Inflammatory macrophage treated with lipopolysaccharide for 4 hours (primary cell): ENCODE measurements at places on chromosomes 4 and X.

GRCh38 chr4:67635331-67635730, 65.6 kb downstream of the UBA6 start:
- no peak for DNase-seq

GRCh38 chr4:169571435-169571834, 40.9 kb downstream of the NEK1 start:
- DNase-seq = no peak

DNA sequence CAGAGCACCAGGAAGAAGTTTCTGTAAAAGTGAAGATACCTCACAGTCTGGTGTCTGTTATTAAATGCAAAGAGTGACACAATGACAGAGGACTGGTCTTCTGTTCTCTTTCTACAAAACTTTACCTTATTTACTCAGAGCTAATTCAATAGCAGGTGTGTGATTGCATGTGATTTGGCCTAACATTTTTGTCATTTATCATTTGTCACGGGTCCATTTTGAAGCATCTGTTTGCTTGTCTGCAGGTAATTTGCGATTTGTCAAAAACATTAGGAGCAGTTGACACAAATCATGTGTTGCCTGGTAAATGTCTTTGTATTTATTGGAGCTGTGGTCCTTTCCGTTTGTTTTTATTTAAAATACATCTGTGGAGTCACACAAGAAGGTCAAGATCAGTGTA, 1232.4 kb downstream of the STIM2 start:
- DNase-seq = no peak

DNA sequence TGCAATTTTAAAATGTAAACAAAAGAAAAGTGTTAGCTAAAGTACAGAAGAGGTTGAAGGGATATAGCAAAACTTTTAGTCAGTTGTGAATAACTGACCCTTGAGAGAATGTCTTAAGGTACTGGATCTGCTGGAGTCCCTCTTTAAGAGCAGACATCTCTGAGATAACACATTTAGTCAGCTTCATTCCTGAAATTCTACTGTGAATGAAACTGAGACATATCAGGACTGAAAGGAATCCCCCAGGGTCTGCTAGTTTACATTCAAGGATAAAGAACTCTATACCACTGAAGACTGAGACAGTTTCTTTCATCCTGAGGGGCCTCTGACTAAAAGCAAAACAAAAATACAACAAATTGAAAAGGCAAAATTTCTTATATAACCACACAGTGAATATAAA, 54.4 kb downstream of the PGRMC1 start:
- DNase-seq = no peak

DNA sequence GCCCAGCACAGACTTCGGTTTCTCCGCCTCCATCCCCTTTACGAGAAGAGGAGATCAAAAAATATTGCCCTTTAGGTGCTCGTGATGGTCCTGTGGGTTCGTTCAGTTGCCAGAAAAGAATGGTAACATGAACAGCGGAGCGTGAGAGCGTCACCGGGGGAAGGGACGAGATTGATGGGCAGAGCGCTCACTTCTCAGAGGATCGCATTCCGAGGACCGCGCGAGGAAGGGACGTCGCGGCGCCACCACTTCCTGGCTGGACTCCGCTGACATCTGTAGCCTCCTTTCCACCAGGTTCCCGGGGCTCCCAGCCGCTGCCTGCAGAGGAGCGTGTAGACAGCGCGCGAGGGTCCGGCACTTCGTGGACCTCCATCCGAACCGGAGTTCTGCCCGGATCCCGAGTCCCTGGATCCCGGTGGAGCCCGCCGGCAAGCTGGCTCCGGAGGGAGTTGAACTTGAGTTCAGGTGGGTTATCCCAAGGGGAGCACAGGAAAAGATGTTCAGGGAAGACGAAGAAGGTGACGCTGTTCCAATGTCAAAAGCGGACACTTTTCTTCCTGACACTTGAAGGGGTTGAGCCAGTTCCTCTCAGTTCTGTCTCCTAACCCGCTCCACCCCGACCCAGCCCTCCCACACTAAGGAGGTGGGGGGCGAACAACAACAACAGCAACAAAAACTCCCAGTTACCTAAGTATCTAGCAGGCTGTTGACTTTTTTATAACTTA, 484 bp downstream of the GALNTL6 start:
- no peak for DNase-seq

GRCh38 chrX:30626402-30626801, 26.8 kb upstream of the GK start:
- DNase-seq = no peak

DNA sequence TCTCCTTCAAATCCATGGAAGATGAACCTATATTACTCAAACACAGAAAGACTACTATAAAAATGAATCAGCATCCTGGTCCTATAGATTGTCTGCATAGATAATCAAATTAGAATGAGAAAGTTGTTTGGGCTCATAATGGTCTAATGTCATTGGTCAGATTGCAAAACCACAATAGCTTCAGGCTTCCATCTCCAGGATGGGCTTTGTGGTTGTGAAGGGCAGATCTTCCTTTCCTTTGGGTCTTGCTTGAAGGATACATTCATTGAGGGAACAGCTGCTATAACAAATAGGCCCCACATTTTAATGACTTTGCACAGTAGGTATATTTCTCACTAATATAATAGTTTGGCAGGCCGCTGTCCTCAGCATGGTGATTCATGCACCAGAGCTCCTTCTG, 94.3 kb downstream of the REPS2 start:
- DNase-seq = no peak

GRCh38 chrX:12971282-12972003, 3.5 kb upstream of the TMSB4X start:
- DNase-seq = peak; percentile 48

DNA sequence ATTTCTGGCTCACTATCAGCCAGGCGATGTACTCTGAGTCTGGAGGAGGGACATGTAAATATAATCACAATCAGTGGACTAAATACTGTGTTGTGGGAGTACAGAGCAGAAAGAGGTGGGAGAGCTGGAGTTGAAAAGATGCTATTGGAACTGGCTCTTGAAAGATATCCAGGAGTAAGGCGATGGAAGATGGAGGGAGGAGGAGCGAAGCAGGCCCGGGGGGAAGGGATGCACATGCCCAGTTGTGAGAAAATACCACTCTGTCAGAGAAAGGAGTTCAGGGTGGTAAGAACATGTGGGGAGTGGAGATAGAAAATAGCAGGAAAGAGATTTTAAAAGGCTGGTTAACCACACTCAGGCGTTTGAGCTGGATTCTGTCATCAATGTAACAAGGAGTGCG, 216.9 kb upstream of the ETNPPL start:
- DNase-seq = no peak

DNA sequence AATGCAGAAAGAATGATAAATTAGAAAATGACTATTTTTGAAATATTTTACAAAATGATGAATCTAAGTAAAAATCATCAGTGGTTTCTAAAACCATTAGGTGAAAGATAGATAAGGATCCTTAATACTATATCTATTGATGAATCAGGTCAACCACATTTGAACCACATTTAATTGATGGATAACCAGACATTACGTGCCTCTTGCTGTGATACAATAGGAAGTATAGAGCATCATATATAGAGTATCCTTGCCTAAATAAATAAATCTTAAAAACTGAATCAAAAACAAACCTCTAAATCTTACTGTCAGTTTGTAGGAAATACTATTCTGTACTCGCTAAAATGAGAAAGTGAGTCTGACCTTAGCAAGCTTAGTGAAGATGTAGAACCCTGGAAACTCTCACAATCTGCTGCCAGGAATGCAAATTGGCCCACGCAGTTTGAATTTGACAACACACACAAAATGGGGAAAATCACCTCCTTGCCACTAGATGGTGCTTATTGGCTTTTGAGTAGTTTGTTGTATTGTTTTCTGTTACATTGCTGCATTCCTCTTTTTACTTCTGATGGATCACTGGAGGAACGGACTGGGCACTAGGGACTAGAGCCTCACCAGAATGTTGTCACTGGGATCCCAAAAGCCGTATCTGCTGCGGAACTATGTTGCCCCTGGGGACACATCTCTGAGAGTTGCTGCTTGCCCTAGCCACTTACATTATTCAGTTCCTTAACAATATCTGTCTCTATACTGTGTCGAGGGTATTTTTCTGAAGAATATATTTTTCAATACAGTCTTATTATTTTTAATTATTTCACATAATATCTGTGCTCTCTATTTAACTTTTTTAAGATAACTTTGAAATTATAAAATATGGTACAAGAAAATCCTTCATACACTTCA, 25.4 kb upstream of the SLAIN2 start:
- DNase-seq = peak; percentile 72

DNA sequence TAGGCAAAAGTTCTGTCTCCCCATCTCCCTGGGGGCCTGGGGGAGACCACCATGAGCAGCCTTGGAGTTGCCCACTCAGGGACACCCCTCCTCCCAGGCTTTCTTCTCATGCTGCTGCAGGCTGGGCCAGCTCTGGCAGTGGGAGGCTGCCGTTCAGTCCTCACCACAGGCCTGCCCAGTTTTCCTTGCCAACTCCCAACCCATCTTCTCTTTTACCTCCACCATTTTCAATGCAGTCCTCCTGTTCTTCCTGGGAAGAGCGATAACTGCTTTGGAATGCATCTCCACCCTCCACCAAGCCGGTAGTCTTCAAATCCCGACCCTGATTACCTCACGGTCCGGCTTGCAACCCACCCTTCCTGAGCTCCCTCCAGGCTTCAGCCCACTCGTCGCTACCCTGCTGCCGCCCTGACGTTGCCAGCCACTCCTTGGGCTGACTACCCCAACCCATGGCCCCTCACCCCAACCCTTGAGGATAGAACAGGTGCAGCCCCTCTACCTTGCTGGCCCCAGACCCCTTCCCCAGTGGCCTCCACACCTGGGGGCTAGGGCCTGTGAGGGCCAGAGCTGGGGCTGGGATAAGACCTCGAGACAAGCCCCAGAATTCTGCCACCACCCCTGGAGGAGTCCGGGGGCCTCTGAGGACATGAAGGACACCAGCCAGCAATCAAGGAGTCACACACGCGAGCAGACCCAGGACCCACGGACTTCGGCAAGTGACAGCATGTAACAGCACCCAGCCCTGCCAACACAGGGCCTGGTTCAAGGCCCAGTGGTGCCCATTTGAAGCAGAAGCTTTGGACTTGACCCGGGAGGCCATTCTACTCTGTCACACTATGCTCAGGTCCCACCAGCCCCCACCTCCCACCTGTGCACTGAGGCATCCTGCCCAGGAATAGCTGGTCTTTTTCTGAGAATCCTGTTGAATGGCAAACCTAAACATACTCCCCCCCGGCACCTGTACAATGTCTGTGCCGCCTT, 9.2 kb downstream of the WDR1 start:
- DNase-seq = no peak

DNA sequence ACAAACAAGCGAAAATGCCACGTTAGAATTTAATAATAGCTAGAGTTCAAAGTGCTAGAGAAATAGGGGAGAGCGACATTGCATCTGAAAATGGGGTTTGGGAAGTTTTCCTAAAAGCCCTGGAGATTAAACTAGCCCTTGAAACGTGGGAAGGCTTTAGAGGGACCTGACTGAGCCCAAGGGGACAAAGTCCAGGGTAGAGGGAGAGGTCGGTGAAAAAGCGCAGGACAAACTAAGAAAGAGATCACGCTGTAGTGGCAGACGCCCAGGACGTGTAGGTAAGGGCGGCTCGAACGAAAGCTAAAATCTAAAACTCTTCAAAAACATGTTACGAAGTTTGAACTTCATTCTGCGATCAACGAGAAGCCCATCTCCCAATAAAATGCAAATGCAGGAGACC, 1.1 kb upstream of the ATP11C start:
- no peak for DNase-seq

DNA sequence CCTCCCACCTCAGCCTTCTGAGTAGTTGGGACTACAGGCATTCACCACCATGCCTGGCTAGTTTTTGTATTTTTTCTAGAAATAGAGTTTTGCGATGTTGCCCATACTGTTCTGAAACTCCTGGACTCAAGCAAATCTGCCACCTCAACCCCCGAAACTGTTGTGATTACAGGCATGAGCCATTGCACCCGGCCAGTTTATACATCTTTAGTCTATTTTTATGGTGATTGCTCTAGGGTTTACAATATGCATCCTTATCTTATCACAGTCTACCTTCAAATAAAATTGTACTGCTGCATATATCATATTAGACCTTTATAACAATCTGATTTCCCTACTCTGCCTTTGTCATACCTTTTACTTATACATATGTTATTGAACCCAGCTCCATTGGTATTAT, 56.9 kb downstream of the SOWAHB start:
- DNase-seq = no peak

- peak; percentile 29 for DNase-seq
These were observed 48.7 kb downstream of the STAG2 start for GRCh38 chrX:124010157-124010556.

DNA sequence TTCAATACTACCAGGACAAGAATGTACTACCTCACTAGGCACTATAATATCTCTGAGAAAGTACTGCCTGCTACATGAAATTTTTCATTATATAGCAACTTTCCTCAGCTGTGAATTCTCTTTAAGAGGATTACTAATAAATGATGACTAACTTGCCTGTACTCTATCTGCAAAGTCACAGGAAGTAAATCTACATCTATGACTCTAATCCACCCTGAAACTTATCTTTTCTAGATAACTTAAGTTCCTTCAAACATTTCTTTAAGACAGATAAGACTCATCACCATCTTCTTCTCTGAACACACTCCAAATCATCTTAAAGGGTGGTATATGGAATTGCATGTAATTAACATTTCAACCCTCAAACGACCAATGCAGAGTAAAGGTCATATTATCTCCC, 28.8 kb downstream of the RPS6KA3 start:
- peak; percentile 5 for DNase-seq

DNA sequence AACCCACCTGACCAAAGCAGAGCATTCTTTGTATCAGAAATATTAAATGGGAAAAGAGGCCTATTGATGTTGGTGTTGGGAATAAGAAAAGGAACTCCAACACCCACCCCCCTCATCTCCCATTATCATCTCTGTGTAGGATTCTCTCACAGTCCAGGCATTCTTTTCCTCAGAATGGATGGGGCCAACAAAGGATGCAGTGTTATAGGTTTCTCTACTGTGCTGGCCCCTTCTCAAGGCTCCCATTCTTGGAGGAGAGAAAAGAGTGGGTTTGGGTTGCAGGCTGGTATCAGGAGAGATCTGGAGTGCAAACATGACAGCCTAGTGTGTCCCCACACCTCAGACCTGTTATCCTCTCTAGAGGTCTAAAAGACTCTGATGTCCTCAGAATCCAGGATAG, 59.6 kb downstream of the UGT8 start:
- no peak for DNase-seq

GRCh38 chr4:36414248-36414647, 132.8 kb downstream of the DTHD1 start:
- DNase-seq = no peak

DNA sequence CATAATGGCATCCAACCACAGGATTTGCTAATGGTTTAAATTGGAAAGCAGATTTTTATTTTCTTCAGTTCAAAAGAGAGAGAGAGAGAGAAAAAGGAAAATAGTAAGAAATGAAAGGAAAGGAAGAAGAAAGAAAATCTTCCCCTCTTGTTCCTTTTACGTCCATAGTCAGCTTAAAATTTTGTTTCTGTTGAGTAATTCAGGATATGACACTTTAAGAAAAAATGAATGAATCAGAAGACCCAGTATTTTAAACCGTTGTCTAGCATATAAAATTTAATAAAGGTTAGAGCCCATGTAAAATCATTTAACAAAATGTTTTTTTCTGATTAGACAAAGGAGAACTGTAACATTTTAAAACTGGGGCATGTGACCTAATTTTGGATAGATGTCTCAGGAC, 391.8 kb upstream of the EPHA5 start:
- DNase-seq = no peak

- no peak for DNase-seq
These were observed 61.9 kb downstream of the TSC22D3 start for GRCh38 chrX:107713543-107714205.

- no peak for DNase-seq
These were observed 14.5 kb downstream of the ARHGAP24 start for GRCh38 chr4:85489273-85489981.
